Dermis microvascular lymphatic vessel endothelial cell (primary cell): ENCODE measurements at places on chromosomes 4 and X.
A peak's percentile ranks its signal among the peaks of the same experiment; 100 is the strongest.

DNA sequence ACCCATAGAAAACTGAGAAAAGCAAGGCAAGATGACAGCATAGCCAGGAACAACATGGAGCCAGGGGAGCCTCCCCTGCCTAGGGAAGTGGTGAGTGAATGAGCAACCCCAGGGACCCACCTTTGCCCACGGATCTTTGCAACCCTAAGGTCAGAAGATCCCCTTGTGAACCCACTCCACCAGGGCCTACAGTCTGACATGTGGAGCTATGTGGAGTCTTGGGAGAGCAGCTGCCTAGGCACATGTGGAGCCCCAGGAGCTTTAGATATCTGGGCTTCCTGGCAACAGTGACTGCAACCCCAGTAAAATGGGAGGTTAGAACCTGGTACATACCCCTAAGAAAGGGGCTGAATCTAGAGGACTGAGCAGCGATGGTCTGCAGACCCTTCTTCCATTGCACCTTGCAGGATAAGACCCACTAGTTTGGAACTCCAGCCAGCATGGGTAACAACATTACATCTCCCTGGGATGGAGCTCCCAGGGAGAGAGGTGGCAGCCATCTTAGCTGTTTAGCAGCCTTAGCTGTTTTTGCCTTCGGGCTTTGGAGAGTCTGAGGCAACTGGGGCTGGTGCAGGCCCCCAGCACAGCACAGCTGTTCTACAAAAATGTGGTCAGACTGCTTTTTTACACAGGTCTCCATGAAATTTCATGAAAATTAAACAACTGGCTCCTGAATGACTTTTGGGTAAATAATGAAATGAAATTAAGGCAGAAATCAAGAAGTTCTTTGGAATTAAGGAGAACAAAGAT lies 104.7 kb upstream of the TRIM2 start:
- DNase-seq, result no peak

- DNase-seq, result no peak
Observed at GRCh38 chr4:8374851-8375649, 65.5 kb downstream of the ACOX3 start.

- DNase-seq, result no peak
Observed at GRCh38 chr4:130403221-130403620, 1307.3 kb downstream of the C4orf33 start.

DNA sequence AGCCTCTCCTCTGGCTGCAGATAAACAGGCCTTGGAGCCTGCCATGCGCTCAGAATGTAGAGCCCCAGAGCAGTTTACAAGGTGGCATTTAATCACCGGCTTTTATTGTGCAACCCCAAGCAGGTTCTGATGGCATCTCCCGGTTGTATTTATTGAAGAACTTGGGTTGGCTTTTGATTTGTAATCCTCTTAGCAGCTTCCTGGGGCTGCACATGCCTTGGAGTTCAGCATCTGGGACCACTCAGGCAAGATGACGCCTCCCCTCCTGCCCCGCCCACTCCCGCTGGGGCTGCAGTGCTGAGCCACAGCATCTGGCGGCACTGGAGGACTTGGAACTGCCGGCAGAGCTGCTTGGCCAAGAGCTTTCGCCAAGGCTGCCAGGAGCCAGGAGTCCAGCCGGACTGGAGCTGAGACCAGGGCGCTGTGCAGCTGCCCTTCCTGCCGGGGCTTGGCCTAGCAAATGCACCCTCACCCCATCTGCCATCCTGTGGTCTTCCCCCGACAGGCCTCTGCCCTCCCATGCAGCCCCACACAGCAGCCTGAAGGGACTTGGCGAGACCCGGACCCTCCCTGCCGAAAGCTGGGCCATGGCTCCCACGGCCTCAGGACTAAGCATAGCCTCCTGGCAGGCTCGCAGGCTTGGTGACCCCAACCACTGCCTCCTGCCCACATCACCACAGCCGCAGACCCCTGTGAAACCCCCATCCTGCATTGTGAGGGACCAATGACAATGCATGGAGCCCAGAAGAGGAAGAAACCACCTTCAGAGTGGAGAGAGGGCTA lies 5.4 kb downstream of the HTRA3 start:
- DNase-seq, result no peak

GRCh38 chr4:14087459-14087858 lies 459.9 kb upstream of the BOD1L1 start:
- DNase-seq, result no peak

DNA sequence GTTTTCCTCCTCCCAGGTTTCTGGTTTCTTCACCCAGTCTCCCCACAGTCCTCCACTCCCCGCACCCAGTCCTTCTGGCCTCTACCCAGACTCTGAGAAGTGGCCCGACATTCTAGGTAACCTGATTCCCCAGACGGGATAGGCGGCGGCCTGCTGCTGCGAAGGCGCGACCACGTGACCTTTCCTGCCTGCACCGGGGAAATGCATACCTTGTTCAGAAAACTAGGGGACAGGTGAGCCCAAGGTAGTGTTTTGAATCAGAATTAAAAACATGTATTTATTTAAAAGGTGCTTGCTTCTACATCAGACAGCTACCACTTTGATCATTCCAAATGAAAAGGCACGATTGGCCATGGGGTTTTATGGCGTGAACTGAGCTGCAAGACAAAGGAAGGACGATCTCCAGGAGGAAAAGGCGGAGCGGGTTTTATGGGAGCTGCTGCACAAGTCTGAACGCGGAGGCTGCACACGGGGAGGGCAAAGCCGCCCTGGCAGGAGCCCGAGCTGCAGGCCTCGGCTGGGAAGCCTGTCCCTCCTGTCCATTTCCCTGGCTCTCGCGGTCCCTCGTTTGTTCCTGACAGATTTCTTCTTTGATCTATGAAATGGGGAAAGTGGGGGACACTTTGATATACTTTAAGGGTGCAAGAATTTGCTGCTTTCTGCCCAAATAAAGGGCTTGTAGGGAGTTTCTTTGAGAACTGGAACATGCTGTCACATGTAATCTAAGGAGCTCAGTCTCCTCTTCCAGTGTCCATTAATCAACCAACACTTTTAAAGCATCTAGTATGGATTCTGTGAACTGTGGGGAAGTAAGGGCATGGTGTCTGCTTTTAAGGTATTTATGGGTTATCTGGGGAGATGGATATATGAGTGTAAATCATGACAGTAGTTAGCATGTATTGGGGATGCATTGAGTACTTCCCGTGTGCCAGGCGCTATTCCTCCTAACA lies 150.9 kb downstream of the SPRY1 start:
- no peak for DNase-seq

DNA sequence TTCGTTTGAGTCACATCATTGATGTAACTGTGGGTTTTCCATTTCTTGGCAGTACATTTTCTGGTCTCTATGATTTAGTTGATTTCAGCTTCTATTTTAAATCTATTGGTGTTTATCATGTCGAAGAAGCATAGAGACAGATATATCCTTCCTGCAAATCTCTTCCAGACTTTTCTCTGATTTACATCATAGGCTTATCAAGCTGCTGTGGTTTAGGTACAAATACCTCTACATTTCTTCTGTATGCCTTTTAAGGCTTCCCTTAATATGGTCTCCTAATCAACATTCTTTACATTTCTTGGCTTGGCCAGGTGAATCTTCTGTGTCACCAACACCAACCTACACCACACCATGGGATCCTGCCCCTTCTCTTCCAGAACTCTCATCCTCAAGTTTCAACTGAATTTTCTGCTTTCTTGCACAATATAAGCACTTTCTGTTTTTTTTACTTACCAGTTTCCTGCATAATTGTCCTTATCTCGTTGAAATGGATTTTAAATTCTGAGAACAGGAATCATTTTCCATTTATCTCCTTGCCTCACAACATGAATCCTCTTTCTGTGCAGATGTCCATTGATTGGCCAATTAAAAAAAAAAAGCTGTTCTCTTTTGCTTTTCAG lies 626.9 kb downstream of the ANKRD50 start:
- DNase-seq, result no peak

- DNase-seq, result no peak
Observed at GRCh38 chrX:21176921-21177571, 197.2 kb upstream of the CNKSR2 start.

DNA sequence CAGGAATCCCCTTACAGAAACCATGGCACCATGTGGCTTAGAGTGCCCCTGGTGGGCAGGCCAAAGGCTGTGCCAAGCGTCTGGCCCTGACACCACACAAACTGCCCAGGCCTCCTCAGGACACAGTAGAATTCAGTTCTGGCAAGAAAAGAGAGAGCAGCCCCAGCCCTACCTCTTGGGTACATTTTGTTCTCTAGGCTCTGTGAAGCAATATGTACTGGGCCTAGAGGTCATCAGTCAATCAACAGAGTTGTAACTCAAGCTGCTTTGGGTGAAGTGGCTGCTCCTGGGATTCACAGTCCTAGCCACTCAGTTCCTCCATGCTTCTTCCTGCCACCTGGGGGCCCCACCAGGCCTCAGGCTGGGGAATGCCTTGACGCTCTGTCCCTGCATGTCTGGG lies 158.1 kb upstream of the MAMLD1 start:
- no peak for DNase-seq

DNA sequence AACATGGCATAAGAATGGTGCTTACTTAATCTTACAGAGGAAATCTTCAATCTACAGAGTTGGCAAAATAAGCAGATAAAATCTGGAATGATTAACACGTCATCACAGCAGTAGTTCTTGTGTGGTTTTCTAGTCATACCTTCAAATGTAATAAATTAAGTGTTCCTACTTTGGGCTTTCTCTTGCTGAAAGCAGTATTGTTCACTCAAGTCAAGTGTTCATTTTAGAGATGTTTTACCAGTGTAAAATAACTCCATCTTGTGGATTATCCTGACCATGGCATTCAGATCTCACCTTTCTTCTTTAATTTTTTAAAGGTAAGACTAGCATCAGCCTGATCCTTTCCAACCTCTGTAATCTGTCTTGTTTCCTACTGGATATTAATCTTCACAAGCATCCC lies 72.9 kb downstream of the ADAMTS3 start:
- DNase-seq, result peak; percentile 2

- no peak for DNase-seq
Observed at GRCh38 chr4:83536362-83537272, 709 bp downstream of the GPAT3 start.

- DNase-seq, result no peak
Observed at GRCh38 chr4:5632571-5632970, 75.8 kb downstream of the EVC2 start.

DNA sequence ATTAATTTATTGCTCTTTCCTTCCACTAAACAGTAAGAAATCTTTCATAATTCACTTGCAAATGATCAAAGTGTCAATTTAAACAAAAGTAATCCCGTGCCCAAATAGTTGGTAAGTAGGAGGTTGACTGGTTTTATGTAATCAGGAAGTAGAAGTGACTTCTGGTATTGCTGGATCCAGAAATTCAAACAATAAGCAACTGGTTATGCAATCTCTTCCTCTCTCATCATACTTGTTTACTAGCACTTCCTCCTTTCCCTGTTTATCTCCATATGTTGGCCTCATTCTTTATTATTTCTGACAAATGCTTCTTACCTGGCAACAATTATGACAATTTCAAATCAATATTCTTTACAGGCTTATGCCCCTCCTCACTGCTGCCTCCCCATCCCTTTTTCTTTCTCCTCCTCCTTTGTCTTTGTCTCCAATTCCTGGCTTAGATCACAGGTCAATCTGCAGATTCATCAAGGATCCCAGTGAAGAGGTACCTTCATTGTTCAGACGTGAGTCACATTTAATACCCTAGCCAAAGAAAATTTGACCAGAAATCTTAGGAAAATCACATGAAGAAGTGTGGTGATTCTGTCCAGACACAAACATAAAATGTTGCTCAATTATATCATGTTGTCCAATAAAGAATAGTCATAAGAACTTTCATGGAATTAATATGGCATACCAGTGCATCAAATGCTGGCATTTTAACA lies 323.2 kb upstream of the PCDH7 start:
- DNase-seq, result no peak

GRCh38 chr4:5693871-5694270 lies 14.5 kb downstream of the EVC2 start:
- no peak for DNase-seq

GRCh38 chr4:186946682-186947294 lies 223.1 kb upstream of the FAT1 start:
- no peak for DNase-seq

DNA sequence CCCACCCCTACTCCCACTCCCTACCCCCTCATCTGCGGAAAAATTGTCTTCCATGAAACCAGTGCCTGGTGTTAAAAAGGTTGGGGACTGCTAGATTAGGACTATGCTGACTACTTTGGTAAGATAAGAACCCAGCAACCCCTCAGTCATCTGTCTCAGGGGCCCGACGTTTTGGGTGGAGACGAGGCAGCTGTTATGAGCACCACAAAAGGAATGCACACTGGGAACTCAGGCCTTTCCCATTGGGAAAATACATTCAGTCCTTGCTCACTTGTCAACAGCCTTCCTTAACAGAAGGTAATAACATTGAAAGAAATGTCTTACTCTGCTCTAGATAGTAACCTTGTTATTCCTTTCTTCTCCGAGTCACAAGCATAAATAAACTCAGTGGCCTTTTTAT lies 310.8 kb downstream of the AFF2 start:
- DNase-seq, result no peak

- no peak for DNase-seq
Observed at GRCh38 chrX:9362363-9362928, 102.4 kb upstream of the TBL1X start.

DNA sequence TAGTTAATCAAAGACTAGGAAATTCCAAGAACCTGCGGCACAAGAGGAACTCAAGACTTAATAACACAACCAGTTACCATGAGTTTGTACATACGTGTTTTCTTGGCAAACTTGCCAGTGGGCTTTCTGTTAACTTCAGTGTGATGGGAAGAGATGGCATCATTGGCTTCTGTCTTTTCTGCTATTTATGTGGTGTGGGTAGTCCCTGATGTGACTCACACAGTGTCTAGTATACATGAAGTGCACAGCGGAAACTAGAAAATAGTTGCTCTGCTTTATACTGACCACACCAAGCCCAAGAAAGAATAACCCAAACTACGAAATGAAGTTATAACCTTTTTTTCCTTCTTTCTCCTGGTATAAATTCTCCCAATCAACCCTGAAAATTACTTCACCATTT lies 24.5 kb downstream of the DAPP1 start:
- DNase-seq, result no peak

GRCh38 chrX:43479070-43479469 lies 177.0 kb upstream of the MAOA start:
- DNase-seq, result no peak

- no peak for DNase-seq
Observed at GRCh38 chrX:138777230-138777629, 65.7 kb upstream of the FGF13 start.

GRCh38 chr4:80201252-80202151 lies 4.2 kb downstream of the PRDM8 start:
- peak; percentile 78 for DNase-seq

DNA sequence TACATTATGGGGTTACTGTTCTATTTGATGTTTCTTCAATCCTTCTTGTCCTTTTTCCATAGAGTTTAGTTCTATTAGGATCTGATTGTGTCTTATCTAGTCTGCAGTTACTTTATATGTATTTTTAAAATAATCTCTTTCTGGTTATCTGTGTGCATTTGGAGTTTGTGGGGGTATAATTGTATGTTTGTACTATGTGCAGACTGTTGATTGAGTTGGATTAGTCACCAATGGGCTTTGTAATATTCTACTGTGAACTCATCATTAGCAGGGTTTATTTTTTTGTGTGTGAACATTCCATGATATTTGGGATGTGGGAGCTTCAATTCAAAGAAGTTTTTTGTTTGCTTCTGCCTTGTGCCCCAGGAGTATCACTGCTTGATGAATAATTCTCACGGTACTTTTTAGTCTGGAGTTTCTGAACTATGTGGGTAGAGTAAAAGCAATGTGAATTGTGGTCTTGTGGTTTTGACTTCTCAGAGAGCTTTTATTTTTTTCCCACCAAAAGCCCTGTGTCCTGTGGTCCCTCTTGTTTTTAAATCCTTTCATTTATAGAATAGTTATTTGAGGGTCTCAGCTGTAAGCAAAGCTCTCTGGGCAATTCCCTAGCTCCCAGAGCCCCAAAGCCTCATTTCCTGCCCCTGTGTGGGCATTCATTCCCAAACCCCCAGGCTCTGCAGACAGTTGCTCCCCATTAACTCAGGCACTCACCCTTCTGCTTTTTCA lies 127.8 kb downstream of the PHKA2 start:
- DNase-seq, result no peak
